ENCODE measurements at places on chromosomes 12 and 14.

DNA sequence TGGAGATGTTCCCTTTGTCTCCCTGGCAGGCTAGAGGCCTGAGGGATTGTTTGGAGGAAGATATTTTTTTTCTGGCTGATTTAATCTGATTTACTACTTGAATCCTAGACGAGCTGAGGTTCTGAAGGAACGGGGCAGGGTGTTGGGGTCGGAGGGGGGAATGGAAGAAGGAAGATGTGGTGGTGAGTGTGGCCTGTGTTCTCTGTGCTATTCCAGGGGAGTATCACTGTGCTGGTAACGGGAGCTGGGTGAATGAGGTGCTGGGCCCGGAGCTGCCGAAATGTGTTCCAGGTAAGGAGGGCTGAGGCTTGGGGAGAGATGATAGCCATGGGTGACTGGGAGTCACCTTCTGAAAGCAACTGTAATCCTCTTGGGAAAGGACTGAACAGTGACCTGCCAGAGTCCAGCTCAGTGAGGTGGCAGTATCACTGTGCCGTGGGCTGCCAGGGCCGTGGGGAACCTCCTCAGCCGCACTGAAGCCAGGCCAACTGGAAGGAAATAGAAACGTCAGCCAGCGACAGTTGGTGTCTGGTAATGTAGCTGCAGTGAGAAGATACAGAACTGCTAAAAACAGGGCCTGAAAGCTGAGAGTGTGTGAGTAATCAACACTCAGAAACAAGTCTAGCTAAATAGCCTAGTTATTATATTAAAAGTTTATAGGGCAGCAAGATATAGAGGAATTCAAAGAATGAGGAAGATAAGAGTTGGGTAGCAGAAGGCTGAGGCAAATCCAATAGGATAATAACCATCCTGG, 7.9 kb downstream of the C1S start:
- no peak for DNase-seq

- DNase-seq = no peak
These were observed 100.7 kb upstream of the SFSWAP start for GRCh38 chr12:131610181-131610580.

GRCh38 chr12:128652136-128652751, 171.5 kb downstream of the SLC15A4 start:
- no peak for DNase-seq

DNA sequence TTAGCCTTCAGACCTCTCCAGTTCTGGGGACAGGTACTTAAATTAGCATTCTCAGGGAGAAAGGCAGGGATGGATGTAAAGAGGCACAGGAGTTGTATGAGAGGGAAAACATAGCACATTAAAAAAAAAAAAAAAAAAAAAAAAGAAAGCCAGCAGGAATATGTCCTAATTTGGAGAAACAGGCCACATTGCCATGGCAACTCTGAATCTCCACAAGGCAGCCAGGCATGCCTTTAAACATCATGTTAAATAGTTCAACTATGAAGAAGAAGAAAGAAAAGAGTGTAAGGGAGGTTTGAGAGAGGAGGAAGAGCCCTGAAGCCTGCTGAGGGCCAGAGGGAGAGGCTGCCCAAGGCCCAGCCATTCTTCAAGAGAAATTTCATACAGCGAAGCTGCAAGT, 145.8 kb downstream of the GRIN2B start:
- no peak for DNase-seq

DNA sequence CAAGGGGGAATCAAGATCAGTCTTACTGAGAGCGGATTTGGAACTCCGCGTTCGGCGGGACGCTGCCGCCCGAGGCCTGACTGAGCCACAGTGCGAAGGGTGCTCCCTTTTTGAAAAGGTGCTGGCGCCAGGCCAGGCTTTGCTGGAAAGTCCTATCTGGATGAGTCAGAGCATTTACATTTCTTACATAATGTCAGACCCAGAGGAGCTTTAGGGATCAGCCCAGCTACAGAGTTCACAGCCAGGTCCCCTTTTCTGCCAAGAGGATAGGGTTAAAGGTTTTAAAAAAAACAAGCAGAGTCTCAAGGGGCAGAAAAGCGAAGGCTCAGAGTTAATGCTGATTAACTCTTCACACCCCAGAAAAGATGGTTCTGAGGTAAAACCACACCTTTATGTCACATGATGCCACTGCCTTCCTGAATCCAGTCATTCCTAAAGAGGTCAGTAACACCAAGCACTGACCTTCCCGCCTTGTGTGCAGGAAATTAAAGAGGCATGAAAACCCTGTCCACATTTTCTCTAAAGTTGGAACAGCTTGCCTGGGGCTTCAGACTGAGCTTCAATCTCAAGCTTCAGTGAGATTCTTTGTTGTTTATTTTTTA, 11.7 kb upstream of the FBXL14 start:
- DNase-seq = peak; percentile 95

GRCh38 chr14:91780452-91780851, 48.6 kb upstream of the CATSPERB start:
- no peak for DNase-seq

DNA sequence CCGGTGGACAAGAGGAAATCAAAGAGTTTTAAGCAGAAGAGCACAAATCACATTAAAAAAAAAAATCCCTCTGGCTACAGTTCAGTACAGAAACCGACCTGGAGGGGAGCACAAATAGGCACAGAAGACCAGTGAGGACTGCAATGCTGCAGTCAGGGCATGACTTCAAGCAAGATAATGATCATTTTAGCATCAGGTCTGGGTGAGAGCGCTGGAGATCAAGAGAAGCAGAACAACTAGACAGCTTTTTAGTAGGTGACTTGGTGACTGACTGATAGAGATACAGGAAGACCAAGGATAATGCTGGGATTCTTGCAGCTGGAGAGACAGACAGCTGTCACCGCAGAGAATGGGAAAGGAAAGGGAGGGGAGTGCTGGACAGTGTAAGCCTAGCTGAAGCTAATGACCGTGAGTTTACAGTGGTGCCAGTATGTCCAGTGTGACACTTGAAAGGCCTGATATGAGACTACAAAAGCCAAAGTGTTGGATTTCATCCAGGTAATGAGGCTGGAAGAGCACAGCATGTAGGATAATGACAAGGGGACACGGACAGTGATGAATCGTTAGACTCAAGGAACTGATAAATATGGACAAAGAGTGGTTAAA, 5.6 kb downstream of the NFYB start:
- no peak for DNase-seq

GRCh38 chr14:68786491-68787091, 6.3 kb downstream of the ZFP36L1 start:
- peak; percentile 64 for DNase-seq

GRCh38 chr12:118537481-118537917, 161.1 kb downstream of the SUDS3 start:
- no peak for DNase-seq

DNA sequence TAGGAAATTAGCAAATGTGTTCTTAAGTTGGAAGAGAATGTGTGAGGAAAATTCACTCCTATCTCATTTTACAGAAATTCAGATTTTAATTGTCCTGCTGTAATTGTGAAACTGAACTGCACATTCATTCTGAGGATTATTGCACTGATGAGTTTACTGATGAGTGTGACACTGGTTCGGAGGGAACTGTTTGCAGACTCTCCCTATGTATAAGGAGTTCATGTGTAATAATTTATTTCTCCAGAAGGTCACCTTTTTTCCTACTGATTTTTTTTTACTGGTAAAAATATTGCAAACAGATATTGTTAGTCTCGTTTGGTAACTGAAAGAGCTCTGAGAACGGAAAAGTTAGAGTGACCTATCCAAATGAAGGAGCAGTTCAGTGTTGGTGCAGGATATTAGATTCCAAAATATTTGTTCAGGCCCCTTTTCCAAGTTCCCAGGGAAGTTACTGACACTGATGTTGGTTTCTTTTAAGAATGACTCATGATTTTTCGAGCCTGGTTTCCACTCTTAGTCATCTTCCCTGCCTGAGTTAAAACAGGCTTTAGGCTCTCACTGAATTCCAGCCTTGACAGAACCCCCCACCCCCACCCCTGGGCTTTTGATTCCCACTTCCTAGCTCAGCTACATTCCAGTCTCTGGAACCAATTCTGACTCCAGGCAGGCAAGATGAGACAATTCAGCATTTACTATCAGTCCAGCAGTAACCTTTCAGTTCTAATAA, 18.4 kb downstream of the ANO6 start:
- peak; percentile 68 for DNase-seq

DNA sequence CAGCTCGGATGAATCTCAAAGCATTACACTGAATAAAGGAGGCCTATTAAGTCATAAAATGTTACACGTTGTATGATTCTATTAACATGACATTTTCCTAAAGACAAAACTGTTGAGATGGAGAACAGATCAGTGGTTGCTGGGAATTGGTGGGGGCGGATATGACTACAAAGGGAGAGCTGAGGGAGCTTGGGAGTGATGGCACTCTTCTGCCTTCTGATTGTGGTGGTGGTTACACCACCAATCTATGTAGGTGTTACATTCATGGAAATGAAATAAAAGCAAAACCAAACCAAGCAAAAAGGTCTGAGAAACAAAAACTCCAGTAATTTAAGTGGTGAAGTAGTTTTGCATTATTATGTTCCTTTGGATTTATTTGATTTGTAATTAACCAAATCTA, 16.4 kb upstream of the EVL start:
- no peak for DNase-seq

GRCh38 chr14:49745191-49745590, 22.8 kb upstream of the KLHDC2 start:
- no peak for DNase-seq

DNA sequence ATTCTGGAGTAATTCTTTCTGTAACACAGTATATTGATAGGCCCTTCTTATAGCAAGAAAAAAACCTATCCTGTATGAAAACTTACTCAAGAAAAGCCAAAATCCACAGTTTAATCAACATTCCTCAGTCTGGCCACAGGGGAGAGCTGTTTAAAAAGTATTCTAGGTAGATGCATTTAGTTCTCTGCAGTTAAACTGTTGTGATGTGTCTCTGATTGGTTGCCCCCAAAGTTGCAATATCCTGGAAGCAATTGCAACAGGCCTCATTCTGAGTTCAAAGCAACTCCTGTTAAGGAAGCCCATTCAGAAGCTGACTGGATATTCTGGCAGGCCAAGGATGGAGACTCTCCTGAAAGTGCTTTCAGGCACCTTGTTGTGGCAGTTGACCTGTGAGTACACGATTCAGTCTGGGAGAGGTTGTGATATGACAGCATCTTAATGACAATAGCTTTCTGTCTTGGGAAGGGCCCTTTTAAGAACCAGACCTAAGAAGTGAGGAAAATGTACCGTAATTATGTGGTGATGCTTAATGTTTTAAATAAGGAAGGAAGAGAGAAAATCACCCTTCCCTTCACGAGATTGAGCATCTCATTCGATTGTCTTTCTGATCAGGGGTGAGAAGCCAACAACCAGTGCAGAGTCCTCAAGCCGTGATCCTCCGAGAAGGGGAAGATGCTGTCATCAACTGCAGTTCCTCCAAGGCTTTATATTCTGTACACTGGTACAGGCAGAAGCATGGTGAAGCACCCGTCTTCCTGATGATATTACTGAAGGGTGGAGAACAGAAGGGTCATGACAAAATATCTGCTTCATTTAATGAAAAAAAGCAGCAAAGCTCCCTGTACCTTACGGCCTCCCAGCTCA, 420.7 kb downstream of the DAD1 start:
- no peak for DNase-seq

DNA sequence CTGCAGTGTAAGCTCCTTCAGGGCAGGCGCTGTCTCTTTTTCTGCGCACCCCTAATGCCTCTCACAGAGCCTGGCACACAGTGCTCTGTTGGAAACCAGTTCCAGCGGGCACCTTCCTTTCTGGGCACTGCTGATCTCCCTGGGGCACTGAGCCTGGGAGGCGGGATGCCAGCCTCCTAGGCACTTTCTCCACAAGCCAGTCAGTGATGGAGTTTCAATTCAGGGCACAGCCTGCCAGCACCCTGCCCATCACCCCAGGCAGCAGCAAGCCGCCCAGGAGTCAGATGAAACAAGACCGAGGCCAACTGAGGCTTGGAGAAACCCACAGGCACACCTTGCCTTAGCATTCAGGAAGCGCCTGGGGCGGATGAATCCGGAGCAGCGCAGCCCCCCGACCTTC, 5.7 kb upstream of the CTDSP2 start:
- no peak for DNase-seq

GRCh38 chr14:53902307-53902706, 54.3 kb downstream of the BMP4 start:
- DNase-seq = no peak

- DNase-seq = no peak
These were observed 156.0 kb downstream of the EPS8 start for GRCh38 chr12:15633201-15633600.

DNA sequence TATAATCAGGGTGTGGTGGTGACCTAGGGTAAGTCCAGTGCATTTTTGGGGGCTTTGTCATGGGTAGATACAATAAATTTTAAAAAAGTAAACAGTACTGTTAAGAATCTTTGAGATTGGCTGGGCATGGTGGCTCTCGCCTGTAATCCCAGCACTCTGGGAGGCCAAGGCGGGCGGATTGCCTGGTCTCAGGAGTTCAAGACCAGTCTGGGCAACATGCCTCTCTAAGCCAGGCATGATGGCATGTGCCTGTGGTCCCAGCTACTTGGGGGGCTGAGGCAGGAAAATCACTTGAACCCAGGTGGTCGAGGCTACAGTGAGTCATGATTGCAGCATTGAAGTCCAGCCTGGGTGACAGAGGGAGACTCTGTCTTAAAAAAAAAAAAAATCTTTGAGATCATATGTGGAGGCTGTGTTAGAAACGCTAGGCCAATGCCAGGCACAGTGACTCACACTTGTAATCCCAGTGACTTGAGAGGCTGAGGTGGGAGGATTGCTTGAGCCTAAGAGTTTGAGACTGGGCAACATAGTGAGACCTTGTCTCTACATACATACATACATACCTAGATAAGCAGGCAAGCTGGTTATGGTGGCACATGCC, 67.7 kb downstream of the PRKCH start:
- DNase-seq = no peak

GRCh38 chr14:43687921-43688320, 819.2 kb downstream of the FSCB start:
- DNase-seq = no peak

GRCh38 chr14:95564060-95564459, 29.2 kb downstream of the GLRX5 start:
- DNase-seq = no peak

- DNase-seq = no peak
These were observed 25.8 kb downstream of the OR4N5 start for GRCh38 chr14:20164462-20164861.

GRCh38 chr12:87047691-87048090, 791.5 kb upstream of the MGAT4C start:
- DNase-seq = no peak

- no peak for DNase-seq
These were observed 1.7 kb downstream of the EMP1 start for GRCh38 chr12:13198241-13198640.

- DNase-seq = no peak
These were observed 596.9 kb downstream of the TRHDE start for GRCh38 chr12:72869024-72869423.

DNA sequence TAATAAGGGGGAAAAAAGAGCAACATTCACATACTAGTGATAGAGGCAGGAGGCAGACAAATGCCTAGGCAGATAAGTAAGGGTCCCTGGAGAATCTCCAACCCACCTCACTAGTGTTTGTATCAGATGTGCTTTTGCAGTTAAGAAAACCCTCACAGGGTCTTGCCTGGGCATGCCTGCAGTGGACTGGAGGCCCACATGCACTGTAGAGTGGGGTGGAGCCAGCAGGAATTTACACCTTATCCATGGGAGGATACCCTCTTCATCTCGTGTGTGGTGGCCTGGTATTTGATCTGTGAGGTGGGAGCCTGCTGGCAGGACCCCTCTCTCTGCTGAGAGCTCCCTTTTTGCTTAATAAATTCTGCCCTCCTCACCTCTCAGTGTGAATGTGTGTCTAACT, 238.0 kb upstream of the SLC16A7 start:
- DNase-seq = no peak

Measured in right atrium auricular region (tissue), 2 donors.